ENCODE measurements at places on chromosomes 6 and 20.

DNA sequence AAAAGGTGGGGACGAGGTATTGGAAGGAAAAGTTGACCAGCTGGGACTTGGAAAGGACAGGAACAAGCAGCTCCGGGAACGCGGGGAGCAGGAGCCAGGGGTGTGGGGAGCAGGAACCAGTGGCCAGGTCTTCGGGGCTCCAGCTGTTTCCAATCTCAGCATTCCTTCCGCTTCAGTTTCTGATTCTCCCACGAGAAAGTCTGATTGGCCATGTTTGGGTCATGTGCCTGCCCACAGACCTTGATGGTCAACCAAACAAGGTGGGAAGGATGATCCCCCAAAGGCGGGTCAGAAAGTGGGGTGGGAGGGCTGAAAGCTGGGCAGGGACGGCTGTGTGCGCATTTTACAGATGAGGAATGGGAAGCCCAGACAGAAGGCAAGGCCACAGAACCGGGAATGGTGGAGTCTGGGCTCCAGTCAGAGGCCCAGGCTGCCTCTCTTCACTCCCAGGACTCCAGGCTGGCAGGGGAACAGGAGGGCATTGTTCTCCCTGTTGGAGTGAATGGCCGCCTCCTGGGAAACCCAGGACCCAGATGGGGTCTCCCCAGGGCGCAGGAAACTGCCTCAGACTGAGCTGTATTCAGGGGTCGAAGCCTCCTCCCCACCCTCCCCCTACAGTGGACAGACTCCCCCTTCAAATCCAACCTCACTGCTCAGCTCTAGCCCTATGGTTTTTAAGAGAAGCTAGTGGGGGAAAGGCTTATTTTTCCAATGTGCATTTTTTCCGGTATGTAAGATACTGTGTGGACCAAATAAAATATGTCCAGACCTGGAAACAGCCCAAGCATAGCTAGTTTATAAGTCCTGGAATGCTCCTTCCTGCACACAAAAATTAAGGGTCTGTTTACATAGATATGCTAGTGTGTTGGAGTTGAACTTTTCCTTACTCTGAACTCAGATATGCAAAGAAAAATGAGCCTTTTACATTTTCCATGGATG lies 12.2 kb upstream of the PTGIS start:
- peak; percentile 78 for DNase-seq

DNA sequence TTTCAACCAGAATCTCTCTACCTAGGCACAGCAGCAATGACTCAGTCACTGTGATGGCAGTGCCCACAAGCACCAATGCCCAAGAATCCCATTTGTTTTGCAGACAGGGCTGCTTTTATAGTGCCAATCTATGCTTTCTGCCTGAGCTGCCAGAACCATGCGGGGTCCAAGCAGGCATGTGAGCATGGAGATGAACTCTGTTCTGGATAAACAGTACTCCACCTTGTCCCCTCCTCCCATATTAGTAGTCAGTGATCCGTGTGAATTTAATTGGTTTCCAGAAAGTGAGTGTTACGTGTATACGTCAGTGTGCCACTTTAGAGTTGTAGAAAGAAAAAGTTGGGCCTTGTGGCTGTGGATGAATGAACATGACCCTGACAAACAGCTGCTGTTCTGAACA lies 79.4 kb downstream of the SASH1 start:
- DNase-seq, result no peak

- DNase-seq, result no peak
Observed at GRCh38 chr20:32585586-32586127, 524 bp upstream of the NOL4L start.

DNA sequence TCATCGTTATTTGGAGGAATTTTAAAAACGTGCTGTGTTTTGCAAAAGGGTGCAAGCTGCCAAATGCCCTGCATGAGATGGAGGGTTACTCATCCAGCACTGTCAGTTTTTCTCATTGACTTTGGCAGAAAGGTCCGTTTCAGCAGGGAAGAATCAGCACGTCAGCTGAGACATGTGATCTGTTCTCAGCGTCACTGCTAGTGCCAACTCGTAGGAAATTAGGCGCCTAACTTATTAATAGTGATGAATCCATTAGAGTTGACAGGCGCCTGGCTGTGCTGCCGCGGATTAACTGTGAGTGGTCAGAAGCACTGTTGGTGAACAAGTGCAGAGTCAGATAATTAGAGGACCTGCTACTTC lies 175.5 kb upstream of the FOXQ1 start:
- no peak for DNase-seq

- no peak for DNase-seq
Observed at GRCh38 chr20:2657241-2657640, 4.8 kb downstream of the NOP56 start.

- DNase-seq, result no peak
Observed at GRCh38 chr6:87723170-87724078, 21.4 kb upstream of the AKIRIN2 start.

DNA sequence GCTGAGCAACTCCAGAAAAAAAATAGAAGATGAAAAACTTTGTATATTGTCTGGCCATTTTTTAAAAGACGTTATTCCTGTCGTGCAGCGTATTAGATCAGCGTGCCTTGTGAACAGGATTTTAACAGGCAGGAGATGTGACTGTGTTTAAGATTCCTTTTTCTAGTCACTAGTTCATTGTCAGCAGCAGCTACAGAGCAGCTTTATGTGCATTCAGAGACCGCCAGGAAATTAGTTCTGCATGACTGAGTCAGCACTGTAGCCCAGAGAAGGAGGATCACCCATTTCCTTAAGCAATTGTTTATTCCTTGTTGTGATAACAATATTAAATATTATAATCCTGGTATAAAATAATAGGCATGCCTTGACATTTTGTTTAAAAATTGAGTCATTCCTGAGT lies 75.4 kb upstream of the ADGRB3 start:
- DNase-seq, result no peak

Measured in posterior vena cava (tissue), 2 donors.